Activated CD4-positive, alpha-beta T cell treated with anti-CD3 and anti-CD28 coated beads, Interleukin-2, amount 50 U/mL, for 1 hour (primary cell): ENCODE measurements at places on chromosomes 2 and 18.
A peak's percentile ranks its signal among the peaks of the same experiment; 100 is the strongest.

DNA sequence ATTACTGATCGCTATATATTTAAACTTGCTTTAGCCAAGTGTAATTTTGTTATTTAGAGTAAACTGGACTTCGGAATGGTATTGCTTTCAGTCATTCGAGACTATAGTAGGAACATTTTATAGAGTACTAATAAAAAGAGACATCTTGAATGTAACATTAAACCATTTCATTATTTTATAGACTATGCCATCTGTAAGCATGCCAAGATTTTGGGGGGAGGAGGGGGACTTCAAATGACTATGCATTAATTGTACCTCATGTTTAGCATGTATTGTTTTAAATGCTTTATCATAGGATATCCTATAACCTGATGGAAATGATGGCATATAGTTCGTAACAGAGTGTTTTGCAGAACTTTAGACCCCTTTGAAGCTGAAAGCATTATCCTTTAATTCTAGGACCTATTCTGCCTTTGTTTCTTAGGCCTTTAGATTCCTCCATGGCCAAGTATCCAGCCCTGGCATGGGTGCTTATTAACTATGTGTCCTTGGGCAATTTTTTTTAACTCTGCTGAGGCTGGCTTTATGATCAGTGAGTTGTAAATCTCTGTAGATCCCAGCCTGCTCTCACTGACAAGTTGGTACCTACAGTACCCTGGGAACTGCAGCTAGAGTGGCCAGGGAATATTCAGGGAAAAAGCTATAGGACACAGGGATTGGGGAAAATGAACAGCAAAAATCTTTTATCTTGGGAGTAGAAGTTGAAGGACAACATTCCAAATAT, 93.4 kb downstream of the PARD3B start:
- no peak for DNase-seq

DNA sequence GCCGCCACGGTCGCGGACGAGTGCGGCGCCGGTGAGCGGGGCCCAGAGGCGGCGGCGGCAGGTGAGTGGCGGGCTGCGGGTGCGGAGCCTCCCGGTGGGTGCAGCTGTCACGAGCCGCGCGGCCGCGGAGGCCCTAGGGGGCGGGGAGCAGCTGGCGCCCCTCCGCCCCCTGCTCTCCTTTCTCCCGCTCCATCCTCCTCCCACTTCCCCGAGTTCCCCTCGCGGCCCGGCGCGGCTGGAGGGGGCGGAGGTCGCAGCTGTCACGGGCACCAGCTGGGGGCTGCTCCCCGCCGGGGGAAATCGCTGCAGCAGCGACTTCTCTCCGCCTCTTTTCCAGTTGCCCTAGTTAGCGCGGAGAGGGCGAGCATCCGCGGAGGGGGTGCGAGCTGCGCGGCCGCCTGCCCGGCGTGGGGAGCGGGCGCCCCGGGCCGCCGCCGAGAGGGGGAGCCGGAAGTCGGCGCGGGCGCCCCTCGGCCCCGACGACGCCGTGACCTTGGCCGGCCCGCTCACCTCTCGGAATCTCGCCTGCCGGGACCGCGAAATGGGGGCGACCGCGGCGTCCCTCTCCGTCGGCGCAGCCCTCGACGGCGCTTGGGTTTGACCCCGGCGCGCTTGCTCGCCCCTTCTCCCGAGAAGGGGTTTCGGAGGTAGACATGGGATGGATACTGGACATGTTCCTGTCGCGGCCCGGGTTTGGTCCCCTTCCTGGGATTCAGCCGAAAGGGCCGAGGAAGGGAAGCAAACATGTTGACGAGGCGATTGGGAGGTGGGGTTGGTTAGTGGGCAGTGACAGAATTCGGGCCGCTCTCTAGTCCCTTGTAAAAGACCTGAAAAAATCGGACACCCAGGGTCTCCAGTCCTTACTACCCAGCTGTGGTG, 727 bp downstream of the NCOA1 start:
- DNase-seq, result peak; percentile 48

DNA sequence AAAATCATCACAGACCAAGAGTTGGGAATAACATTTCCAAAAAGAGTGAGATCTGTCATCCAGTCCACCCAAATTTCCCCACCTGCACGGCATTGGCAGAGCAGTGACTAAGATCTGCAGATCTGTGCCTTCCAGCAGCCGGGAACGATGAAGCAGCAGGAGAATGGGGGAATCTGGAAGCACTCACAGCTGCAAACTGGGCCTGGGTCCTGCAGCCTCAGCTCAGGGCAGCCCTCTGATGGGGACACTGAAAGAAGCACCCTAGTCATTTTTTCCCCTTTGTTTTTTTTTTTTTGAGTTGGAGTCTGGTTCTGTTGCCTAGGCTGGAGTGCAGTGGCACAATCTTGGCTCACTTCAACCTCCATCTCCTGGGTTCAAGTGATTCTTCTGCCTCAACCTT, 4.4 kb upstream of the SAG start:
- no peak for DNase-seq

DNA sequence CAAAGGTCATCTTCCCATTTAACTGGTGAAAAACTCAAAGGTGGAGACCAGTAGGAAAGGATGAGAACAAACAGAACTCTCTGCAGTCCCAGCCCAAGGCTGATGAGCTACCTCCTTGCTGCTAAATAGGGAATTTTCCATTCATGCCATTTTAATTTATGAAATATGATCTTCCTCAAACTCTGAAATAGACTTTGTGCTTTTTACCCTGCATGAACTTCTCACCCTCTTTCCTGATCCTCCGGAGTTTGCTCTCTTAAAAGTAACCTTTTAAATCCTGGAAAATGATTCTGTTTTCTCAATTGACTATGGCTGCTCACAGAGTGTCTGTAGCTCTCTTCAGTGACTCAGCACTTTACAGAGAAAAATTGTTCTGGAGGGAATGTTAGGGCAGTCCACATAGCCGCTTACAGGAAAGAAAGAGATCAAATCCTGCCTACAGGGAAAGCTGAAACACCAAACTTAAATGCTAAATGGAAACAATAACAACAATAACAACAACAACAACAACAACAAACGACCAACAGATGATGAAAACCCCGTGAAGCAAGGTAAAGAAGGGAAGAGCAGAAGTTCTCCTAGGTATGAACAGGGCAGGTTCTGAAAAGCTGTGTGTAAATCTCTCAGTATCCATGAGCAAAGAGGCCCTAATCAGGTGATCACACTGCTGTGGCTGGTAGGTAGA, 79.8 kb upstream of the SESTD1 start:
- DNase-seq, result no peak

GRCh38 chr2:192017844-192018243, 171.0 kb upstream of the CAVIN2 start:
- DNase-seq, result no peak

GRCh38 chr2:202249521-202250253, 11.3 kb upstream of the SUMO1 start:
- no peak for DNase-seq

GRCh38 chr2:189116087-189116486, 63.5 kb downstream of the COL5A2 start:
- DNase-seq, result no peak

DNA sequence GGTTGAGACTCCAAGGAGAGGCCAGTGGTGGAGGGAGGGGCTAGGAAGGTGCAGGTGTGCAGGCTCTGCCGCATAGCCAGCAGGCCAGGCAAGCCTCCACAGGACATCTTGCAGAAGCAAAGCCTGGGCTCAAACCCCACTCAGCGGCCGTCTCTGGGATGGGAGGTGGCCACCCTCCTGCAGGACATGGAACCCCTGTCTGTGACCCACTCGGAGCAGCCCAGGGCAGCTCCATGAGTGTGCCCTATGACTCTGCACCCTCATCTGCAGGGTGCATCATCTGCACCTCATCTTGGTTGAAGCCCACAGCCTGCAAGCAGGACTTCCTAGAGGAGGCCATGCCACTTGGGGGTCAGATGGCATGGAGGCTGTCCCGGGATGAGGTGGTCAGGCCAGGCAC, 46.3 kb downstream of the GPC1 start:
- DNase-seq, result no peak

GRCh38 chr2:187408926-187409325, 39.1 kb downstream of the CALCRL start:
- no peak for DNase-seq

GRCh38 chr2:28855977-28856376, 14.1 kb downstream of the TRMT61B start:
- no peak for DNase-seq

- no peak for DNase-seq
These were observed 816.6 kb downstream of the SATB2 start for GRCh38 chr2:198641161-198641560.

- DNase-seq, result no peak
These were observed 206.1 kb upstream of the HDAC4 start for GRCh38 chr2:239606741-239607516.

DNA sequence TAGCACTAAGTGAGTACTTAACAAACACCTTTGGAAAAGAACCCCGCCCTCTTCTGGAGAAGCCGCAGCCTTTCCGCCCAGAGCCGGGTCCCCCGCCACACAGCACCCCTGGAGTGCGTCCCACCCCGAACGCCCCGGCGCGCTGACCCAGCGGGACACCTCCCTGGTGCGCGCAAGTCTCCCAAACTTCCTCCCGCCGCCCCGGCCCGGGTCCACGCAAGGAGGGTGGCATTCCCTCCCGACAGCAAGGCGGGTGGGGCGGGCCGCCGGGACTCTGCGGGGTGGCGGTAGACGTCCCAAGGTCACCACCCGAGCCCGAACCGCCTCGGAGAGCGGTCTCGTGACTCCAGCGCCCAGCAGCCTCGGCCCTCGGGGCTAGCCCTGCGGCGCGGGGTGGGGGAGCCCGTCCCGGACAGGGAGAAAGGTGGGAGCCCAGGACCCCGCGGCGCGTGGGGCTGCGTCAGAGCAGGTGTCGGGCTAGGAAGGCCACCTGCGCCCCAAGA, 598 bp downstream of the CCDC93 start:
- peak; percentile 23 for DNase-seq

GRCh38 chr2:171723716-171724683, 36.7 kb downstream of the DYNC1I2 start:
- DNase-seq, result no peak

GRCh38 chr2:219405451-219405850, 12.7 kb upstream of the DES start:
- no peak for DNase-seq

GRCh38 chr2:212677466-212677865, 138.9 kb upstream of the ERBB4 start:
- no peak for DNase-seq

DNA sequence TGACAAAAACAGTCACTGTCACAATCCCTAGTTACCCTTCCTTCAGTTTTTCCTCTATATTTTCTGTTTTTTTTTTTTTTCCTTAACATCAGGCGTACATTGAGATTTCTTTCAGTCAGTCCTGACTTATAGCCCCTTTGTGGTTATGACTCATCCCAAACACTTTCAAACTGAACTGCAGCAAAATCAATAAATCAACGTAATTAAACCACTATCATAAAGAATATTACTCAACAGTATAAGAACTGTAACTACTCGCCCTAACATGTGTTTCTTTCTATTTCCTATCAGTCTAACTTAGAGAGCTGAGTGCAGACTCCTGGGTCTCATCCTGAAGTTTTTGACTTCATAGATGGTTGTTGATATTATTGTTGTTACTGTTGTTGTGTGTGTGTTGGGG, 523.5 kb downstream of the LRRTM4 start:
- no peak for DNase-seq

GRCh38 chr2:235054475-235054874, 102.7 kb downstream of the SH3BP4 start:
- no peak for DNase-seq

DNA sequence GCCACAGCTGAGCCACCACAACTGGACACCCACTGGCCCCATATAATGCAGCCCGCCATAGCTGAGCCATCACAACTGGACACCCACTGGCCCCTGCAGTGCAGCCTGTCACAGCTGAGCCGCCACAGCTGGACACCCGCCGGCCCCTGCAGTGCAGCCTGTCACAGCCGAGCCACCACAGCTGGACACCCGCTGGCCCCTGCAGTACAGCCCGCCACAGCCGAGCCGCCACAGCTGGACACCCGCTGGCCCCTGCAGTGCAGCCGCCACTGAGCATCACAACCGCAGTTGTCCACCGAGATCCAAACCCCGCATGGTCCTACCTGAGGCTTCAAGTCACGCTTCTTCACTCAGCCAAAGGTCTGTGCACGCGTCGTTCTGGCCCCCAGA, 134.2 kb downstream of the PXDN start:
- no peak for DNase-seq

DNA sequence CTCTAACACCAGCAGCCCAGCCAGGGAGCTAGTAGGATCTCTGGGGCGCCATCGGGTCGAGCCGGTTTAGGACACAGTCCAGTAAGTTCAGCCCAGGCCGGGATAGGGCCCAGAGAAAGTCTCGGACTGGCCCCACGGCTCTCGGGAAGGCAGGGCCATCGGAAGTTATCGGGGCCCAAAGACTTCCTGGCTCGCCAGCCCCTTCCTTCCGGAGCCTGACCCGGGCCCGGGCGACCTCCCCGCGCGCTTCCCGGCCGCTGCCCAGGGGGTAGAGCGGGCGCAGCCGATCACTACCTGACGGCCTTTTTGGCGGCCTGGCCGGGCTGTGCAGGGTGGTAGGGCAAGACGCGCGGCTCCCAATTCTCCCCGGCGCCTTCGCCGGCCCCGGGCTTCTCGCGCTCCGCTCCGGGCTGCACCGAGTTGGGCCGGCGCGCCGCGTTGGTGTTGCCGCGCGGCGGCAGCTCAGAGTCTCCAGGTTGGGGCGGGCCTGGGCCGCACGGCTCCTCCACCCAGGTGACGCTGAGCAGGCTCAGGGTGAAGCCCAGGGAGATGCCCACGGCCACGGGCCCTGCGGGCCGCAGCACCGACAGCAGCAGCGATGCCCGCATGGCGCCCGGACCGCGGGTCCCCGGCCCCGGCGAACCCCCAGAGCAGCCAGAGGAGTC, 546 bp downstream of the CHPF start:
- DNase-seq, result no peak

- DNase-seq, result no peak
These were observed 387.5 kb downstream of the CDH2 start for GRCh38 chr18:27789406-27789805.

DNA sequence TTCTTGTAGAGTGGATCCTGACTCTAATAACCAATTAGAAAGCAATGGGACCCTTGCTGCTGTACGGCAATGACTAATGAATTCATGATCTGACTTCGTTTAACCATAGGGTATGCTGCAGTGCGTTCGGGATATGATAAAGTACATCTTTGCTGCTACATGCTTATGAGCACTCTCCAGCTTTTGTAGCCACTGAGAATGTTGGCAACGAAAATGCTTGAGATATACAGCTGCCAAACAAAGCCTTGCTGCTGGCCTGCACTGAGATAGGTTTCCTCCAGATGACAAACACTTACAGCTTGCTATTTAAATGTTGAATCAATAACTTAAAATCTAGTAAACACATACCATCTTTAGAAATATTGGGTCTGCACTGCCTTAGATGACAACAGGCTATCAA, 372.4 kb upstream of the SLC8A1 start:
- no peak for DNase-seq
